ENCODE measurements at places on chromosomes 12 and 14.

DNA sequence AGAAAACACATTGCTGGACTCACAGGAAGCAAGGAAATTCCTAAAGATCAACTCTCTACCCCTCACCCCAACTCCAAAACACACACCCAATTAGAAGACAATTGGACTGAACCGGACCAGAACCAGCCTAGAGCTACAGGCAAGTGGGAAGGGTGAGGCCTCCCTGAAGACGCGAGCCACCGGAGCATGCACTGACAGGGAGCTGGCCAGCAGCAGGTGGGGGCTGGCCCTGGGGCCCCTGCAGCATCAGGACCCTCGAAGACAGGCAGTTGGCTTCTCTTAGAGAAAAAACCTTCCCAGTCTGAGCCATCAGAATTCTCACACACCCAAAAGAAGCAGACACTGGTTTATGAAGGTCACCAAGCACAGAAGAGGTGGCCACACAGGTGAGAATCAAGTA lies 209.5 kb upstream of the DIO3 start:
- DNase-seq = no peak

DNA sequence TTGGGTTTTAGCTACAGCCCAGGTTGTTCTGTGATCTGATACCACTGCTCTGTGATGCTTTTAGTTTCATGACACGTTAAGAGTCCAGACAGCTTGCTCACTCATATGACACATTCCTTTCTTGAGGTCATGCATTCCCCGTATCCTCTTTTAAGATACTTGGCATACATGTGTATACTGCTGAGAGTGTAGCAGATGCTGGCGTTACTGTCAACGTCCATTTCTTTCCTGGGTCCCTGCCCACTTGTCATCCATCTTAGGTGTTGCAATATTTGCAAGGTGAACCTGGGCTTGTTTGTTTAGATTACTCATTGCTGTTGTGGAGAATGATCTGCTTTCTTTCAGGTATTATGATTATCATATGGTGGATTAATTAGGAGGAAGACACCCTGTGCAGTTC lies 9.1 kb upstream of the EMP1 start:
- no peak for DNase-seq

DNA sequence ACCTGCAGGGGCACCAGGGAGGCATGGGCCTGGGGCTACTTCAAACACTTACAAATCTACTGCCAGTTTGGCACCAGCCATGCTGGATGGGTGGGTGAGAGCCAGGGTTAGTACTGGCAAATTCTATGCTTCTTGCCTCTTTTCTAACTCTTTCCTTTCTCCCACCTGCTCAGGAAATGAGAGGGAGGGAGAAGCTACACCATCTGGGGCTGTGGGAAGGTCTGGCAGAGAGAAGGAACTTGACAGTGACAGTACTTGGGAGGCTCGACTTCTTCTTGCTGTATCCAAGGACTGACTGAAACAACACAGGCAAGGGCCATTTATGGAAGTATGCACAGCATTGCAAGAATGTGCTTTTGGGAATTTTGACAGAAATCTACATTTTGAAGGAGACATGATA lies 149.6 kb upstream of the DYRK2 start:
- DNase-seq = no peak

DNA sequence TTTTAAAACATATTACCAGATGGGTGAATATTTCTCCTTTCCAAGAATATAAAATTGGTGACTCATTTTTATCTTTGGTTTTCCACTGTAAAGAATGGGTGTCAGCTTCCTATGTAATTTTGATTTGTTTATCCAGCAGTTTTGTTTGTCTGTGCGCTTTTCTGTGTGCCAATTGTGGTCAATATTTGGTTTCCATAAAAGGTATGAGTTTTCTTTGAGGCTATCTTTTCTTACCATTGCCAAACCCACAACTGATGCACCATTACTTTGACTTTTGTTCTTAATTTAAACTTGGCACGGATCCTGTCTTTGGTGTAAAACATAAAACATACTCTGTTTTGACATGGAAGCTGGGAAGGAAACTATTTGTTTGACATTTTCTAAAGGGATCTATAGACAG lies 78.8 kb upstream of the NAV3 start:
- no peak for DNase-seq

- no peak for DNase-seq
These were observed 39.1 kb downstream of the CORO1C start for GRCh38 chr12:108691998-108692808.

- no peak for DNase-seq
These were observed 251.1 kb downstream of the BCAT1 start for GRCh38 chr12:24697769-24698168.
